ENCODE measurements at places on chromosomes 6 and 20. TPM values are rescaled to one million over a fixed set of nuclear protein-coding genes. Genes with fewer than 3 reads are reported as not detected.

- no peak for DNase-seq
Observed at GRCh38 chr6:127381384-127381783, 38.0 kb upstream of the ECHDC1 start.

DNA sequence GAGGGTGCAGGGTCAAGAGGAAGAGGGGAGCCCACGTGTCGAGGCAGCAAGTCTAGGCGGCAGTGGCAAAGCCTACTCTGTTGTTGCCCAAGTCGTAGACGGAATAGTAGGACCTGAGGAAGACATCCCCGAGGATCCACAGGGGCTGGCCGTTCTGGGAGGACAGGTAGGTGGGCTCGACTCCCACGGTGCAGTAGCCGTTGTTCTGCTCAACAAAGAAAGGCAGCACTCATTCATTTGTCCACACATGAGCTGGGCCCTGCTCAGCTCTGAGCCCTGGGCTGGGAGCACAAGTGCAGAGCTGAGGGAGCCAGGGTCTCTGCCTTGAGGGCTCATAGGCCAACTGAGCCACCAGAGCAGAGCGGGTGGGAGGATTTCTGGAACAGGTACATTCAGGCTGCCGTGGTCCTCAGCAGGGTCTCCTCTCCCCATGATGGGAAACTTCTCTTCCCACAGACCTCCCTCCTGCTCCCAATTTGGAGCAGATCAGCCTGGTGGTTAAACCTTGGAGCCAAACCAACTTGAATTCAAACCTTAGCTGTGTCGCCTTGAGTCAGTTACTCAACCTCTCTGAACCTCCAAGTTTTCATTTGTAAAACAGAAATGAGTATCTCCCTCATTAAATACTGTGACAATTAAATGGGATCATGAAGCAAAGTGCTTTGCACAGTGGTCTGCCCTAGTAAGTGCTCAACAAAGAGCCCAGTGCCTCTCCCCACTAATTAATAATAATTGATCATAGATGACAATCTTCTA is 1.6 kb upstream of the TFEB start:
- DNase-seq, result no peak

GRCh38 chr6:47405273-47405672 is 72.3 kb upstream of the CD2AP start:
- DNase-seq, result no peak

DNA sequence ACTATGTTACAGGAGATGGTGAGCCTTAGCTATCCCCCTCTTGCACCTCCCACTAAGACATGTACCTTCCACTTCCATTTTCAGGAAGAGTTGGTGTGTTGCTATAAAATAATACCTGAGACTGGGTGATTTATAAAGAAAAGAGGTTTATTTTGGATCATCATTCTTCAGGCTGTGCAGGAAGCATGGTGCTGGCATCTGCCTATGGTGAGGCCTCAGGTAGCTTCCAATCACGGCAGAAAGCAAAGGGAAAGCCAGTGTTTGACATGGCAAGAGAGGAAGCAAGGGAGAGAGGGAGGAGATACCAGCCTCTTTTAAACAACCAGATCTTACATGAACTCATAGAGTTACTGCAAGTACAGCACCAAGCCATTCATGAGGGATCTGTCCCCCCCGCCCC is 32.2 kb downstream of the GSS start:
- DNase-seq, result no peak

GRCh38 chr20:32487381-32487780 is 97.8 kb downstream of the NOL4L start:
- no peak for DNase-seq

- DNase-seq, result no peak
Observed at GRCh38 chr6:118896339-118897136, 2.6 kb downstream of the ASF1A start.

DNA sequence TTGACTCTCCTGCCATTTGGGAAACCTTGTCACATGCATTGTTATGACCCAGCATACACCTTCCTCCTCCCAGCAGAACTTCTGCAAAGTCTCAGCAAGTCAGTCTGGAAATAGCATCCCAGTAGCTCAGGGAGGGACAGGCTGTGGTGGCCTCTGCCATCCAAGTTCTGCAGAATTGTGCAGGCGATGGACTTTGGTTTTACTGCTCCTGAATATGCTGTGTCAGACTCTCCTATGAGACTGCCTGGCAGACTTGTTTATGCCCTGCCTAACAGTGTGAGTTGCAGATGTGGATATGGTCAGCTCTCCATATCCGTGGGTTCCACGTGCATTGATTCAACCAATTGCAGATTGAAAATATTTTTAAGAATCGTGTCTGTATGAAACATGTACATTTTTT is 52.8 kb downstream of the SNRNP48 start:
- no peak for DNase-seq

- no peak for DNase-seq
Observed at GRCh38 chr6:111522393-111523020, 39.5 kb upstream of the REV3L start.

DNA sequence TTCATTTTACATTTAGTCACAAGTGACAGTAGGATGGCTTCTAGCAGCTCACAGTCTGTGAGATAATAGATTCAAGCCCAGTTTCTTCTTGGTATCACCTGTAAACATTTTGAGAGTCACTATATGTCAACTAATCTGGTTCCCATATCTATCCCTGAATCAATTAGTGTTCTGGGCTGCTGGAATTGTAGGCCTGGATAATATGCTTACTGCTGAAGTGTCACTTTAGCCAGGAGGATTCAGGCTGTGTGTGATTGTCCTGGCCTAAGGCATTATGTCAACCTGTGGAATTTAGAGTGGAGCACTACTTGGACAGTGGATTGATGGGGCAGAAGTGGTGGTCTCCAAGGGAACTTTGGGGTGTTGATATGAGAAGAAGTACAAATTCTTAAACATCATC is 1071.8 kb upstream of the CITED2 start:
- no peak for DNase-seq

DNA sequence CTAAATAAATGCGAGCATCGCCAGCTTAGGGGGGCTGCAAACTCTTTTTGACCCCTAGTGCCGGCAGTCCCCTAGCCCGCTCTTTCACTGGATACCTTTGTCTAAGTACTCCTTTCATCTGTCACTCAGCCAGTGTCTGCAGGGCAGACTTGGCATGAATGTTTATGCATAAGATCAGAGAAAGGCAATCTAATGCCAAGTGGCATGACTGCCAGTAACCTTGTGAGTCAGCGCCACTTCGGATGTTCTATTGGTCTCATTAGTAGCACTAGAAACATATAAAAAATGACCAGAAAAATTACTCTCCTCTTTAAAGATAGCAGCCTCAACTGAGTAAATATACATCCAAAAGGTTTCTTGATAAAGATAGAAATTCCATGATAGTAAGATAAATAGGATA is 192.2 kb downstream of the TBC1D32 start:
- DNase-seq, result no peak

GRCh38 chr20:4051413-4052138 is 36.2 kb upstream of the RNF24 start:
- DNase-seq, result no peak

DNA sequence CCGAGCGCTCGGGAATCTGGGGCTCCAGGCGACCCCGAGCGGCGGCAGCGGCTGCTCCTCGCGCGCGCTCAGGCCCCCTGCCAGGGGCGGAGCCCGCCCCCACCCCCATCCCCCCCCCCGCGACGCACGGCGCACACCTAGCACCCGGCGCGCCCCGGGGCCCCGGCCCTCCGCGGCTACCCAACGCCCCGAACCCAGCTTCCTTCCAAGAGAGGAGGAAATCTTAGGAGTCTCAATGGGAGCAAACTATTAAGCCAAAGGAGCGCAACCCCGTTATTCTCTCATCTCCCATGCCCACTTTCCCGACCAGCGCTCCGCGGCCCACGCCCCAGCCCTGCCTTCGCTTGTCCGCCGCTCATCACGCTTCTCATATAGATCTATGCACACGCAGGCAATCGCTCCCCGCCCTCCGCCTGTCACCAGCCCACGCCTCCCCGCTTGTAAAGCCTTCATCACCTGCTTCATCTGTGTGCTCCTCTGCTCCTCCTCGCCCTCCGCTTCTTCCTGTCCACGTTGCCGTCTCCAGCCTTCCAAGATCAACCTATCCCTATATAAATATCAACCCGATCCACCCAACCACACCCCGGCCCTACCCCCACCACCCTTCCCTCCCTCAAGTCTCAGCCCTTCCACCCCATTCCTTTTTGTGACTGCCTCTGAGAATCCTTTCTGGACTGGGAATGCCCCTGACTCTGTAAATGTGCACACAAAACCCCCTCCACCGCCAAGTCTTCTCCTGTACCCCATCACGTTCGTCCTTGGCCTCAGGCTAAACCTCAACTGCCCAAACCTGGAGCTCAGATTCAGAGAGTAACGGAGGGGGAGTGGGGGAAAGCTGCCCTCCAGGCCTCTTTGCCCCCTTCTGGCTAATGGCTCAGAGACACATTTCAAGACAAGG is at the start of gene DLK2:
Gene DLK2 (minus strand): TSS at position 18 of the 898 bp plus-strand sequence. CDS start 723 bp downstream, outside the sequence.
- no peak for DNase-seq

DNA sequence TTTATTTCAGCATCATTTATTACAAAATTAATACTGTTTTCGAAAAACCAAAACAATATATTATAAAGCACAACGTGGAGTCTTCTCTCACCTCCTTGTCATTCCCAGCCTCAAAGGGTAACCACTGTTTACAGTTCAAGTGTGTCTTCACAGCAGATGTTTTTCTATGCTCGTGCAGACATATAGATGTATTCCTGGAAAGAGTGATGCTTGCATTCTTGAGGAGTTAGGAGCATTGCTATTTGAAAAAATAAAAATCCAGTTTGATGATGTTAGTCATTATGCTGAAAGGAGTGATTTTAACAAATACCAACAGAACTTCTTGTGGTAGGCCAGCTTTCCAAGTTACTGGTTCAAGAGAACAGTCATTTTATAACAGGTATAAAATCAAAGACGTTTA is 234.9 kb downstream of the BCKDHB start:
- DNase-seq, result no peak

- DNase-seq, result no peak
Observed at GRCh38 chr6:161568885-161569456, 295.1 kb upstream of the AGPAT4 start.

- peak; percentile 68 for DNase-seq
Observed at GRCh38 chr20:16434062-16434664, 139.1 kb downstream of the KIF16B start.

DNA sequence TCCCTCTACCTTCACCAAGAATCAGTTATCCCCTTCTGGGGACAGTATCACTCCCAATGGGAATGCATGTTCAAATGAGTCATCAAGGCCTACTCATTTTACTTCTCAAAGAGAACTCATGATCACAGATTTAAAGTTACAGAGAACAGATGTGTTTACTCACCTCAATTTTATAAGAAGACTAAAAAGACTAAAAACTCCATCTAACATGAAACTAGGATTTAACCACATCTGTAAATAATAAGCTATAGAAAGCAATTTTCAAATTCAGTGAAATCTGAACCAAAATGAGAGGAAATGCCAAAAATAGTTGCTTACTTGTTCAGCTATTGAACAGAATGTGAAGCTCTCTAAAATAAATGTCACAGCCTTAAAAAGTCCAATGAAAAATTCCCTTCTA is 300.1 kb upstream of the KCNQ5 start:
- no peak for DNase-seq

DNA sequence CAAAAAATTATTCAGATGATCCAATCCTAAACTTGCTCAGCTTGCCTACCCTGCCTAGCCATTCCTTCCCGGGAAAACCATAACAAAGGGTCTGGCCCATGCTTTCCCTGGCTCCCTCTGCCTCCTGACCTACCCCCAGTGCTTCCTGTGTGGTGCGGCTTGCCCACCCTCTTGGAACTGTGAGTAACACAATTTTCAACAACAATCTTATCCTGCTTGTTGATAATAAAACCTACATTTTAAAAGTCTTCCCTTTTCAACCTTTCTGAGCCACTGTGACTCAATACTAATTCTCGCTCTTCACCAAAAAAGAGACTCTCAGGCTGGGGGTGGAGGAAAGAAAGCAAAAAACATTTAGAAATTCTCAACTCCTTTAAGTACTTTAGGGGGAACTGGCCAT is 18.0 kb downstream of the EXOC2 start:
- no peak for DNase-seq

DNA sequence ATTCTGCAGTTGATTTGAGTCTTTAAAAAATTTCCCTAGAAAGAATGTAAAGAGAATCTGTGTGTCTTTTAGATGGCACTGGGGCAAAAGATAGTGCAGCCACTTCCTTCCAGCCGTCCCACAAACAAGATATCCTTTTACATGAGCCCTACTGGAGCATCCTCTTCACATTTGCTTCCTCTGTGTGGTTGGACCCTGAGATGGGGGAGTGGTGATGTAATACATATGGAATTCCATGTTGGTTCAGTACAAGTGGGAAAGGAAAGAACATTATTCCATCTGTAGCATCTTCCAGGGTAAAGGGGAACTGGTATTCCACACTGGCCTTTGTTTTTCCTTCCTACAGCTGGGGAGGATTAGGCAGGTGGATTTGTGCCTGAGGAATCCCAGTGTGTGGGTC is 78.9 kb upstream of the ISM1 start:
- no peak for DNase-seq

DNA sequence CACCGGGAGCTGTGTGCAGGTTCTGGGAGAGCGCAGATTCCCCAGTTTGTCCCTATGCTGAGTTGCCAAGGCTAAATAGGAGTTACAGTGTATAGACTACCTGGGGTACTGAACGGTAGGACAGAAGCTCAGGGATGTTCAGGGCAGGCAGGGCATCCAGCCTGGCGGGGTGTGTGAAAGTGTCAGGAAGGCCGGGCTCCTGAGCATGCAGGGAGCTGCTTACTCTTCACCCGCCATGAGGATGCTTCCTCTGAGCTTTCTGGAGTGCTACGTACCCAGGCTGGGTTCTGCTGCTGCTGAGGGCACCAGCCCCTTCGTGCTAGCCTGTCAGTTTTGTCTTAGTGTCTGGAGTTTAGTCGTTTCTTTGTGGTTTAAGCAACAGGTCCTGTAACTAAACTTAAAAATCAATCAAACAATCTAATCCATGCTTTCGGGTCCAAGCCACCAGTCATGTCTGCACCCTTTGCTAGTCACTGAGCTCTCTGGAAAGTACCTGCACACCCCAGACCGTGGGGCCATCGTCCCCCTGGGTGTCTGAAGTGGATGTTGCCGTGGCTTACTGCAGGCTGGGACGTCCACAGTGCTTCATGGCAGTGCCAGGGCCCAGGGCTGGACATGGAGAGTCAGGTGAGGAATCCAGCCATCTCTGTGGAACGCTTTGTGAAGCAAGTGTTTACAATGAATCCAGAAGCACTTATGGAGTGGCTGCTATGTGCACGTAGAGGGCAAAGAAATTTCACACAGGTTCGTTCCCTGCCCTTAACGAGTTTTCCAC is 220.3 kb upstream of the SNX9 start:
- no peak for DNase-seq

- no peak for DNase-seq
Observed at GRCh38 chr6:37024656-37025337, 19.3 kb downstream of the FGD2 start.

The IMPG1 gene
- not detected for total RNA-seq

The ETV7 gene
- total RNA-seq, result not detected

The NFYA gene
- 9.5 TPM for total RNA-seq

The HEY2 gene
- 60.6 TPM for total RNA-seq

The CDH26 gene
- total RNA-seq, result 1.6 TPM

The TBX18 gene
- total RNA-seq, result 5.5 TPM

The MRAP2 gene
- total RNA-seq, result 0.13 TPM

The VGLL2 gene
- not detected for total RNA-seq

The PI16 gene
- 27.8 TPM for total RNA-seq

The HSPA12B gene
- 16.6 TPM for total RNA-seq

The PROKR2 gene
- total RNA-seq, result not detected

The CDYL gene
- total RNA-seq, result 27.2 TPM

The POU5F1 gene
- 0.94 TPM for total RNA-seq

Measured in Right ventricle myocardium superior (tissue), 1 donor.